ENCODE measurements at places on chromosomes 7 and 10.

DNA sequence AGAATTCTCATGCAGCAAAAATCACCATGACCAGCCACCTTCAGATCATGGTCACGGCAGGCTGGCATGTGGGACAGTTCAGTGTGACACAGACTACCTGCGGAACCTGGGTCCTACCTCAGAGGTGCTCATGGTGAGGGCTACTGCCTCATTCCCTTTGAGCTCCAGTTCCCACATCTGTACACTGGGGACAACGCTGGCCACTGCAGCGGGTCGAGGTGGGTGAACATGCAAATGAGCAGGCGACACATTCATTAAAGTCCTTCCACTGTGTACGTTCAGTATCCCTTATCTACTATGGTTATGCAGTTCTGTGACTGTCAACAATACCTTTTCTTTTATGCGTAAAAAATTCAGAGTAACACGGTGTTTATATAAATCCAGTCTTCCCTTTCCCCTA, 218.7 kb upstream of the AOAH start:
- no peaks in the 10 kb centered on the region for H3K27me3 ChIP-seq
- H3K4me1 ChIP-seq: no peaks in the 10 kb centered on the region
- H3K27ac ChIP-seq: no peak overlapping the region
- H3K36me3 ChIP-seq: peaks cover 45% of the 10 kb centered on the region

DNA sequence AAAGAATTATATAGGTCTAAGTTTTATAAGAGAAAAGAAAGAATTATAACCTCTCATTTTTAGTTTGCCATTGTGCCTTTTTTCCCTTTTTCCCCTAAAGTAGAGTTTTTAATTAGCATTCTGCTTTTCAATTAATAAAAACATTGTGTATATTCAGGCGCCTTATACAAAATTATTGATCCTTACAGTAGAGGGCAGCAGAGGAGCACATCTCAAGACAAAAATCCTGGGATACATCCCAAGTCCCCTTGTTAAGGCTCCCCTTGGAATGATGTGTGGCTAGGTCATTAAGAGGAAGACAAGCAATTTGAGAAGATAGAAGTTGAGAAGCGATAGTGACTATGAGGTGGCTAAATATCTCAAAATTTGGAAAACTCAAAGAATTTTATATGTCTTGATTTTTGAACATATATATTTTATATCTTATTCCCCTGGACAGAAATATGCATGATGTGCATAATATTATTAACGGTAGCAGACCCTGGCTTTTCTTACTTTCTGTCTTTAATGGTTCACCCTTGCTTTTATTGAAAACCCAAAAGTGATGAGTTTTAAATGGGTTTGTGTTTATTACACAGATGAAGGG, 19.1 kb upstream of the TPK1 start:
- no peaks in the 10 kb centered on the region for H3K4me1 ChIP-seq
- no peak overlapping the region for H3K27ac ChIP-seq
- no peak overlapping the region for H3K4me3 ChIP-seq
- no peaks in the 10 kb centered on the region for H3K36me3 ChIP-seq
- DNase-seq: no peak

DNA sequence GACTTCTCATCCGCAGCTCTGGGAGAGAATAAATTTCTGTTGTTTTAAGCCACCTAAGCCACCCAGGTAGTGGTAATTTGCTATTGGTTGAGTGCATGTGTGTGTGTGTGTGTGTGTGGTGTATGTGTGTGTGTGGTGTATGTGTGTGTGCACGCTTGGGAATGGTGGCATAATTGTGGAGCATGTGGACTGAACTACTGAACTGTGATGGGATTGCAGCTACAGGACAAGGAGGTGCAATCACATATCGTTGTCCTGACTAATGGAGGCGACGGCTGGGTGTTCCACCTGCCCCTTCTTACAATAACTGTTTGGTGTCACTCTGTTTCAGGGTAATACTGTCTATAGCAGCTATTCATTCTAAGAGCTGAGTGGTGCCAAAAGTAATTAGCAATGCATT, 448.7 kb upstream of the PFKP start:
- H3K4me3 ChIP-seq: no peak overlapping the region
- no peak for DNase-seq
- H3K36me3 ChIP-seq: no peaks in the 10 kb centered on the region
- no peaks in the 10 kb centered on the region for H3K4me1 ChIP-seq
- H3K27ac ChIP-seq: no peak overlapping the region
- no peaks in the 10 kb centered on the region for H3K27me3 ChIP-seq

DNA sequence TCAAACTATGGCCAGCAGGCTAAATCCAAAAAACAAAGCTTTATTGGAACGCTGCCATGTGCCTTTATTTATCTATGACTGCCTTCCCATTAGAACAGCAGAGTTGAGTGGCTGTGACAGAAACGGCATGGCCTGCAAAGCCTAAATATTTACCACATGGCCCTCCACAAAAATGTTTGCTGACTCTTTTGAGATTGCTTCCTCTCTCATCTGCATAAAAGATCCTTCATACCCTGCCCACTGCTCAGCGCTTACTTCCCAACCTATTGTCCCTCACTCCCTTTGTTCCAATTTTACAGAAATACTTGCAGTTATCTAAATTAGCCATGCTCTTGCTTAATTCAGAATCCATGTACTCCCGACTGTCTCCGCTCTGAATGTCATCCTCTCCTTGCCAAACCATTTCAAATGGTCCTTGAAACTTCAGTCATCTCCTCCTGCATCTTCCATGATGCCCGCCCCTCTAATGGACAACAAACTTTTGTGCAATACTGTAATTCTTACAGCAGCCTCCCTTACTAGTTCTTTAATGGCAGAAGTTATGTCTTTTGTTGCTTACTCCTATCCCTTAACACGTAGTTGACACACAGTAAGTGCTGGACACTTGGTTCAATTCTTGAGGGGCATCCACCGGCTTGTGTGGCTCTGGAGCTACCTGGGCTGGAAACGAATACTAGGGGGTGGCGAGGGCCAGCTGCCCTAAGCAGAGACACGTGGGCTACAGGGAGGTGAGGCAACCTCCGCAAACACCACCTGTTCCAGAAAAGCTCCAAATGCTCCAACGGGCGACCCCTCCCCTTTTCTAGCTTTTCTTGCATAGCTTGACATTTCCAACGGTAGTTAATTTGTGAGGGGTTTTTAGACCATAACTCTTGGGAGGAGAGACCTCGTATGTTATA, 832 bp downstream of the XRCC2 start:
- no peaks in the 10 kb centered on the region for H3K27me3 ChIP-seq
- peak overlapping the region; percentile 90 for H3K27ac ChIP-seq
- peaks cover 8% of the 10 kb centered on the region for H3K4me1 ChIP-seq
- H3K4me3 ChIP-seq: peak overlapping the region; percentile 69
- H3K36me3 ChIP-seq: no peaks in the 10 kb centered on the region
- no peak for DNase-seq

GRCh38 chr7:133584956-133585668, 332.2 kb downstream of the EXOC4 start:
- no peaks in the 10 kb centered on the region for H3K4me1 ChIP-seq
- no peak for DNase-seq
- H3K27ac ChIP-seq: no peak overlapping the region
- H3K4me3 ChIP-seq: no peak overlapping the region

GRCh38 chr7:7504910-7505704, 30.6 kb downstream of the COL28A1 start:
- H3K4me3 ChIP-seq: no peak overlapping the region
- DNase-seq: no peak

DNA sequence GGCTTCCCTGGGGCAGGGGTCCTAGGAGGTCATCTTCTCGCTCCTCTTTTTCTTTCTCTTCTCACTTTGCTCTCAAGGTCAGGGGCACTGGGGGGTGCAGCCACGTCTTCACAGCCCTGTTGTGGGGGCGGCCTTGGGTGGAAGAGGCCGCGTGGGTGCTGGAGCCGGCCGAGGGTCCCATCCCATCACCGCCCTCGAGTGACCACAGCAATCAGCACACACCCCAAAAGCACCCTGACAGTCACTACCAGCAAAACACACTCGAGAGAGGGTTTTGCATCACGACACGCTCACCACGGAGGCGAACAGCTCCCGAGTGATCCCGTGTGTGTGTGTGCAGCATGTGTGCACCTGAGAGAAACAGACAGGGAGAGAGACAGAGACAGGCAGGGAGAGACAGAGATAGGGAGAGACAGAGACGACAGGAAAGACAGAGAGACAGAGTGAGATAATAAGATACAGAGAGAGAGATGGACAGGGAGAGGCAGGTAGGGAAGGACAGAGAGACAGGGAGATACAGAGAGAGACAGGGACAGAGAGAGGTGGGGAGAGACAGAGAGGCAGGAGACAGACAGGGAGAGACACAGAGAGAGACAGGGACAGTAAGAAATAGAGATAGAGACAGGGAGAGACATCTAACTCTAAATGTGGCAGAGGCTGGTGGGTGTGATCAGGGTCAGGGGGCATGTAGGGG, 100.9 kb downstream of the WDR37 start:
- H3K4me3 ChIP-seq: no peak overlapping the region
- H3K36me3 ChIP-seq: no peaks in the 10 kb centered on the region
- H3K27ac ChIP-seq: no peak overlapping the region
- no peak for DNase-seq

- no peaks in the 10 kb centered on the region for H3K4me1 ChIP-seq
- H3K4me3 ChIP-seq: no peak overlapping the region
- no peaks in the 10 kb centered on the region for H3K36me3 ChIP-seq
- H3K27me3 ChIP-seq: no peaks in the 10 kb centered on the region
- H3K27ac ChIP-seq: no peak overlapping the region
Observed at GRCh38 chr7:122487131-122487530, 182.6 kb upstream of the FEZF1 start.

DNA sequence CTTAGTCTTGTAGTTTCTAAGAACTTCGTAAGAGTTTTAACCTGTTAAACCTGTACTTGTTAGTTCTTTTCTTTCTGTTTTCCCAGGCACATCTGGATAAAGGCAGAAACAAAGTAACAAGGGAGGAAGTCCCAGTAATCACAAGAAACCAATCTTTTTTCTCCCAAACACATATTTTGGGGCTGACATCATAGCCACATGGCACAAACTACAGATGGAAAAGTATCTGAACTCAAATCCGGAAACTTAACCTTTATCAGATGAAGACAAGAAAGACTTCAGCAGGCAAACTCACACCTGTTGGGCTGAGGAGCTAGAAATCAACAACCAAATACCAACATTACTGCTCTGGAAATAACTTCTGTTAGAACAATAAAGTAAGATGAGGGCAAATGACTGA, 67.1 kb downstream of the CUBN start:
- H3K36me3 ChIP-seq: no peaks in the 10 kb centered on the region
- no peak overlapping the region for H3K27ac ChIP-seq
- H3K4me3 ChIP-seq: no peak overlapping the region
- H3K4me1 ChIP-seq: no peaks in the 10 kb centered on the region
- no peak for DNase-seq

- H3K4me3 ChIP-seq: no peak overlapping the region
- DNase-seq: no peak
- peaks cover 2% of the 10 kb centered on the region for H3K27me3 ChIP-seq
- no peaks in the 10 kb centered on the region for H3K4me1 ChIP-seq
- H3K36me3 ChIP-seq: no peaks in the 10 kb centered on the region
Observed at GRCh38 chr10:58435297-58435985, 50.2 kb downstream of the TFAM start.

DNA sequence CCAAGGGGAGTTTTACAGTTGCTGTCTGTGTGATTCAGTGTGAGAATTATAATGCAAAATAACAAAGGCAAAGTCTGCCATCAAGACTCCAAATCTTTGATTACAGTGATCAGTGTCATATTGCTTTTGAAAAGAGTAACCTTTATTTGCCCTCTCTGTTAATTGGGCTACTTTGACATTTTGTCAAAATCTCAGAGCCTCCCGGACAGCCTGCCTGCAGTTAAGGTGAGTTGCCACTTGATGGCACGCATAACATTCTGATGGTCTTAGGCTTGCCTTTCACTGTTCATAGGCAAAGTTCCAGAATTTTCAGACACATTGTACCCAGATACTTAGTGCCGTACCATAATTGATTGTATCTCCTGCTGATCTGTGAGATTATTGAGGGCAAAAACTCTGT, 253.5 kb downstream of the ABCA13 start:
- H3K4me1 ChIP-seq: no peaks in the 10 kb centered on the region
- no peaks in the 10 kb centered on the region for H3K36me3 ChIP-seq

GRCh38 chr10:42990016-42990720, 86.7 kb upstream of the RET start:
- no peaks in the 10 kb centered on the region for H3K27me3 ChIP-seq
- DNase-seq: no peak
- H3K4me1 ChIP-seq: no peaks in the 10 kb centered on the region
- H3K4me3 ChIP-seq: no peak overlapping the region
- no peak overlapping the region for H3K27ac ChIP-seq

DNA sequence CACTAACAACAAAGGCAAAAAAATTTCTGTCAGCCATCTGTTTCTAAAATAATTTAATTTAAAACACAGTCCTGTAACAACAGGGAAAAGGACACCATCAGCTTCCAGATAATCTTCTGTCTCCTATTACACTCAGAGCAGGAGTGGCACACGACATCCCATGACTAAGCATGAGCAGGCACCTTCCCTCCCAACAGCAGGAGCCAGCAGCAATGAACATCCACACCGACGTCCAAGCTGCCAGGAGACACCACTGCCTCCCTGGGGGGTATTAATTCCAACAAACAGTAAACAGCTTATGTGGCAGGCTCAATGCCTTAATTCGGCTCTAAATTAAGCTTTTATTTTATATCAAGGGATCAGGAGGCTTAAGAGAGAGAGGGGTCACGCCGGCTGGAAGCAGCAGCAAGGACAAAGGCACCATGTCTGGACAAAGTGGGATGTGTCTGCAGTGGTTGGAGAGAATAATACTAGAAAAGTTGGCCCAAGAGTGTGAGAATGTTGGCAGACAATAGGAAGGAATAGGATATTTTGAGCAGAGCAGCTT, 45.7 kb downstream of the KIAA1549 start:
- no peak overlapping the region for H3K4me3 ChIP-seq
- H3K27ac ChIP-seq: no peak overlapping the region
- H3K27me3 ChIP-seq: no peaks in the 10 kb centered on the region
- no peaks in the 10 kb centered on the region for H3K4me1 ChIP-seq

DNA sequence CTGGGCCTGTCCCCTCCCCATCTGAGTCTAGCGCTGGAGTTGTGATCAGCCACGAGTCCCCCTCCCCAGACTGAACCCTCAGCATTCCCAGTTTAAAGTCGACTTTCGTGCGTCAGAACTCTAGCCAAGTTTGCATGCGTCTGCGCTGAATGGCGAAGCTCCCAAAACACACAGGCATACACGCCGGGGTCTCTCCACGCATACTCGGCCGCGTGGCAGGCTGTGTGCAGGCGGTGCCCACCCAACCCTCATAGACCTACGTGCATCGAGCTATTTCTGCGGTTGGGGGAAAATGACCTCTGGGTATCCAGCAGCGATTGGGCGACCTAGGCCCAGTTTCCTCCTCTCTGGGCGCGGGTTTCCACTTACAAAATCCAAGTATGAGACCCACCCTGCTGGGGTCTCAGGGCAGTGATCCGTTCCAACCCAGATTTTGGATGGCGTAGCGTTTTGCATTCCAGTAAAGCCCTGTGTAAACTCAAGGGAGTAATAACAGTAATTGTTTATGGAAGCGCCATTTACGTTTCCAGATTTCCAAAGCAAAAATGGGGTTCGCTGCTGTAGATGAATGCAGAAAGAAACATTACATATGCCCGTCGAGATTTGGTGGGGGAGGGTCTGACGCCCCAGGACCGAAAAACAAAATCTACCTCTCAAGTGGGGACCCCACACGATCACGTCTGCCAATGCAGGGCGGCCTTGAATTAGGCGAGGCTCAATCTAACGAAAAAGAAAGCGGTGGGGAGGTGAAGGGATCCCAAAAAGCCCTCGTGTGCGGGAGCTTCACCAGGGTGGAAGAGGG, 2.0 kb upstream of the HMX3 start:
- no peak for DNase-seq
- H3K27ac ChIP-seq: no peak overlapping the region
- peaks cover 54% of the 10 kb centered on the region for H3K4me1 ChIP-seq
- no peak overlapping the region for H3K4me3 ChIP-seq
- H3K36me3 ChIP-seq: no peaks in the 10 kb centered on the region

Data from CD4-positive, CD25-positive, alpha-beta regulatory T cell (primary cell).